Brain pericyte (primary cell): ENCODE measurements at places on chromosomes 13 and 19.

- DNase-seq: no peak
These were observed 172.2 kb downstream of the DNAJC15 start for GRCh38 chr13:43195551-43195950.

GRCh38 chr13:49620170-49620621 is 8.1 kb upstream of the ARL11 start:
- DNase-seq: no peak

DNA sequence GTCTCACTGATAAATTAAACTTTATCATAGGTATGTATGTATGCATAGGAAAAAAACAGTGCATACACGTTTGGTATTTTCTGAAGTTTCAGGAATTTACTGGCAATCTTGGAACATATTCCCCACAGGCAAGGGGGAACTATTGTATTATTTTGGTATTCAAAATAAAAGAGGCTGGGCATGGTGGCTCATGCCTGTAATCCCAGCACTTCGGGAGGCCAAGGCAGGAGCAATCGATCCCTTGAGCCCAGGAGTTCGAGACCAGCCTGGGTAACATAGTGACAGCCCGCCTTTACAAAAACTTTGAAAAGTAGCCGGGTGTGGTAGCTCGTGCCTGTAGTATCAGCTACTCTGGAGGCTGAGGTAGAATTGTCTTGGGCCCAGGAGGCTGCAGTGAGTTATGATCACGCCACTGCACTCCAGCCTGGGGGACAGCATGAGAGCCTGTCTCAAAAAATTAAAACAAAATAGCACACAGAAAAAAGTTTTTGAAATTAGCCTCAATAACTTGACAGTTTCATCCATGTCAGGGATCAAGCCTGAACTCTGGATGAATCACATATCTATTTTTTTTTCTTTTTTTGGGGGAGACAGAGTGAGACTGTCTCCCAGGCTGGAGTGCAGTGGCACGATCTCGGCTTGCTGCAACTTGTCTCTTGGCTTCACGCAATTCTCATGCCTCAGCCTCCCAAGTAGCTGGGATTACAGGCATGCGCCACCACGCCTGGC is 29.1 kb upstream of the HOMER3 start:
- no peak for DNase-seq

DNA sequence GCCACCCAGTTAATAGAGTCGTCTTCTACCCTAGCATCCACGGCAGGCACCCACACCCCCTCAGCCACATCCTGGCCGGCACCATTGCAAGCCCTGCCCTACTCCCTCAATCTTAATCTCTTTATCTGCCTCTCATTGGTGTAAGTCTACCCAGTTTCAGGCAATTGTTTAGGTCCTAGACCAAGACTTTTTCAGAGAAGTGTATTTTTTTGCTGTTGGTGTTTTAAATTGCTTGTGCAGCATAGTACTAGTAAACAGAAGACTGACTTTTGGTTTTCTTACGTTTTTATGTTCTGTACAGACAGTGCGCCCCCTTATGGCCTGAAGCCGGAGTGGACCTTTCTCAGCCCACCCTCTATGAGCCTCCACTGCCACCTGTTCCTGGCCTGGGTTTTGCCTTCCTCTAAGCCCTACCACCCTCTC is 2.3 kb upstream of the LCP1 start:
- no peak for DNase-seq
